T-helper 17 cell (primary cell): ENCODE measurements at places on chromosomes 4 and X.

GRCh38 chrX:23271026-23271425 is 63.6 kb upstream of the PTCHD1 start:
- no peak for DNase-seq

DNA sequence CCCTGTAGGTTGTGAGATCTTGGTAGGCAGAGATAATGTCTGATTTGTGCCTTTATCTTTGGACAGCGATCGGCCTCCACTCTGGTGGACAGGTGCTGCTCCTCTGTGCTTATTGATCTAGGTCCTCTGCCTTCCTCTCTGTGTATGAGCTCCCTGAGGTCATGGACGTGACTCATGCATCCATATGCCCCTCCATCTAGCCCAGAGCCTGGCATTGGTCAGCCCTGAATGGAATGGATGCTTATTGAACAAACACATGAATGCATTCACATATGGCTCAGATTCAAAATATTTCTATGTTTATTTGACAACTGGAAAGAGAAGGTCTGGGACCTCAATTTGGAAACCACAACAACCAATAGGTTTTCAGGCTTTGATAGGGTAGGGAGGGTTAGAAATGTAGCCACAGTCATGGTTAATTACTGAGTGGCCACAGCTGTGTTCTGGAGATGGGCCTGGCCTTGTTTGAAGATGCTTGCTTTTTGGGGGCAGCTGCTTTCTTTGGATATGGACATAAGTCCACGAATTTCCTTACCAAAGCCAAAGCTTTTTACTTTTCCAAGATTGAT is 76.2 kb downstream of the SEL1L3 start:
- DNase-seq = no peak

GRCh38 chr4:145614233-145614610 is 5.0 kb upstream of the MMAA start:
- no peak for DNase-seq

DNA sequence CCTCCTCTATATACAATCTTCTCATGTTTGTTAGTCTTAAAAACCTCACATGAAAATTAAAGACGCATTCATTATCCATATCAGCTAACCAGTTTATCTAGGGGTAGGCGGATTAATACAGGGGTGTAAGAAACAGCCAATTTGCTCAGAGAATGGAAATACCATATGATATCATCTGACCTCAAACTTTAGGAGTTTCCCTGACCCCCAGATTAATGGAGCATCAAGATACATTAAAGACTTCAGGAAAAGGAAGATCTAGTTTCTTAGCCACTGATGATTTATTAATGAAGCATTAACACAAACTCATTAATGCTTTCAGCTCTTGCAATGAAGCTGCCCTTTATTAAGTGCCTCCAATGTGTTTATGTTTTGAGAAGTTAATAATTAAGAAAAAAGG is 67.5 kb downstream of the CAMK2D start:
- DNase-seq = no peak

GRCh38 chrX:112798736-112799135 is 41.9 kb downstream of the AMOT start:
- DNase-seq = no peak

GRCh38 chr4:75432683-75433082 is 81.5 kb downstream of the RCHY1 start:
- no peak for DNase-seq

DNA sequence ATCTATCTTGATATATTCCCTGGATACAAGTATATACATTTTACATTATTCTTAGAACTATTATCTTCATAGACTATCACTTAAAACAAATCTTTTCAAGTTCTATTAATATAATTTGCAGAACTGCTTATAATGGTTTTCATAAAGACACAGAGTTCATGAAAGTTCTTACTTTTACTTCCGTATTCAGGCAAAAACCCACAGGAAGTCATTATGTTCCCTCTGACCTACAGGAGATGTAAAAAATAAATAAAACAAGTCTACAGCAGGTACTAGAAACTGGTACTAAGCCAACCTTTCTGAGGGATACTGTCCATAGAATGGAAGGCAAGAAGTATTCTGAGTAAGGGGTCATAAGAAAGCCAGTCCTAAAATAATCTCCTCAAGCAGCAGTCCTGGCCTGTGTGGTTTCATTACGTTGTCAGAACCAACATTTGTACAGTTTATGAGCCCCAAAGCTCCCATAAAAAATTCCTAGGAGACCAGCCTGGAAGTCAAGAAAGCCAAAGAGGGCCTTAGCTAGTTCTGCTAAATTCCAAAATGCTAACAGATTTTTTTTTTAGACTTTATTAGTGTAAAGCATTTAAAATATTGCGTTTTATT is 68.6 kb downstream of the CAMK2D start:
- DNase-seq = no peak

DNA sequence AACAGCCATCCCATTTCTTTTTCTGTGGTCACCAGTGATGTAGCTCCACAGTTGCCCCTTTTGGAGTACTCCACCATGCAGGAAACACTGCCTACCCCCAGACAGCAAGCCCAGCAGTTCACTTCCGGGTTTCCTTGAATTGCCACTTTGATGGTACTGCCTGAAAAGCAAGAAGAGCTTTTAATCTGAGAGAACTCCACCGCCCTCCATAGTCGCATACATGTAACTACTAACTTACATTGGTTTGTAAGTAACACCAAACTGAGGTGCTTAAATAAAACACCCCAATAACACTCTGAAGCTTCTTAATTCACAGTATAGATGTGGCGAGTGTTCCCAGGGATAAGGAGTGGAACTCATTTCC is 53.6 kb upstream of the HPSE start:
- DNase-seq = no peak

DNA sequence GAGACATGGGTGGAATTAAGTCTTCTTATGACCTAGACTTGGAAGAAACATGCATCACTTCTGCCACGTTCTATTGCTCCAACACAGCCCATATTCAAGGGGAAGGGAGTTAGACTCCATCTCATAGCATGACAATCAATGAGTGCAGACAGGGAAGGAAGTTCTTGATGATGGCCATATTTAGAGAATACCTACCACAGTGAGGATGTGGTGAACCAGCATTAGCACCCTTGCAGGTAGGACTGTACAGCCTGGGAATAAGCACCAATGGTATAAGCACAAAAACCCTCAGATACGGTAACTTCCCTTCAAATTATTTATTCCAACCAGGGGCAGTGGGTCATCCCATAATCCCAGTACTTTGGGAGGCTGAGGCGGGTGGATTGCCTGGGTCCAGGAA is 29.8 kb downstream of the PAGE2 start:
- no peak for DNase-seq

- no peak for DNase-seq
These were observed 13.2 kb upstream of the CCSER1 start for GRCh38 chr4:90113881-90114457.

DNA sequence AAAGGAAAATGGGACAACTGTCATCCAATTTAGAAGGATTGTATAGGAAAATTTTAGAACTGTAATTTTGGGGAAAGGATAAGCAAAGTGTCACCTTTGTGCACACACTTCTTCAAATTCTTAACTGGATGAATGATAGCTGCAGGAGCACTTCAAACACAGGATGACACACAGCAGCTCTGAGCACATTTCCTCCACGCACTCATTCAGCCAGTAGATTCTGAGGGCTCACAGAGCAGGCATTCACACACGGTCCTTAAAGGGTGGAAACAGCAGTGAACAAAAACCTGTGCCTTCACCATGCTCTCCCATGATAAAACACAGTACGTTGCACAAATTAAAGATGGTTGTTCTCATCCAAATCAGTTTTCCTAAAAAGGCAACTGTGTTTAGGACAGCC is 38.5 kb upstream of the KLF3 start:
- no peak for DNase-seq

DNA sequence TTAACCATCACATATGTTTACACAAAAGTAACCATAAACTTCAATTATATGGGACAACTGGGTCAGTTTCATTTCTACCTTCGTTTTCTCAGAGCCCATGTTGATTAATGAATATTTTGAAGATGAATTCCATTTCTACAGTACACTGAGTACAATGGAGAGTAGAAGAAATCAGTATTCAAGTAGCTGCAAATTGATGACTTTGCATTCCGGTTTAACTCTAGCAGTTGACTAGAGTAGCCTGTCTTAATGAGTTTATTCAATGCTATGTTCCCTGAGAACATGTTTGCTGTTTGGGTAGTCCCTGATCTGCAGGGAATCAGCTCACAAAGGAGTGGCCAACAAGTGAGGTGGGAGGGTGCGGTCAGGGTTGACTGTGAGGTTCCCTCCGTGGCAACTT is 168.3 kb downstream of the TRIML1 start:
- DNase-seq = no peak

- DNase-seq = no peak
These were observed 93.2 kb downstream of the IL1RAPL2 start for GRCh38 chrX:104659005-104659744.

DNA sequence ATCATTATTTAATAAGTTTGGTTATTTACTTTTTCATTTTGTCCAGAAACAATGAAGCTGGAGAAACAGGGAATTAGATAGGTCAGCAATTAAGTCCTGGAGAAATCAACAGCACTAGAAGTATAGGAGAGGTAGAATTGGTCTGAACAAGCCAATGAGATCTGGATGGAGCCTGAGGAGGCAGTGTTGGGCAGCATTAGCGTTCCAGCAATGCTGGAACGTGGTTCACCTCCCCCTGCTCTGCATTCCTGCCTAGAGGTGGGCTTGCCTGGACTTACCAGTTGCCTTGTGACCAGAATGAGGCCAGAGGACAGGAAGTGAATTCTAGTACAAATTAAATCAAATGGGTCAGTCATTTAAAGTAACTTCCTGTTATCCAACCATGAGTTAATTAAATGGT is 4.6 kb downstream of the RASSF6 start:
- DNase-seq = no peak

- DNase-seq = no peak
These were observed 219.8 kb downstream of the MAML3 start for GRCh38 chr4:139934057-139934707.

DNA sequence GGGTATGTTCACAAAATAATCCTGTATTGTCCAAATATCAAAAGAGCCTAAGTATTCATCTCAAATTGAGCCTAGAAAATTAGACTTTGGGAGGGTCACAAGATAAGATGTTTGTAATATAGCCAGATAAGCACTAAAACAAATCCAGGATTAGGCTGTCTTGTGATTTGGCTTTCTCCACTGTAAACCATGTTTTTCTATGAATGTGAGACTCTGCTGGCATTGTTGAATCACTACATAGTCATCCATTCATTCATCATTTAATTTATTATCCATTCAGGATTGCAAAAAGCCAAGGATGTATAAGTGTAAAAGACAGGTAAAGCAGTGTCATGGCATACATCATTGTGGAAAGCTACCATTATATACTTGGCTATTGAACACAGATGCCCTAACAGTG is 148.0 kb downstream of the GRID2 start:
- no peak for DNase-seq

- no peak for DNase-seq
These were observed 241.3 kb downstream of the C4orf33 start for GRCh38 chr4:129337228-129337620.

GRCh38 chr4:184752496-184753275 is 18.8 kb upstream of the CENPU start:
- no peak for DNase-seq

GRCh38 chr4:20761382-20761781 is 61.1 kb downstream of the PACRGL start:
- DNase-seq = no peak

GRCh38 chr4:6556263-6556662 is 18.7 kb upstream of the MAN2B2 start:
- DNase-seq = no peak

DNA sequence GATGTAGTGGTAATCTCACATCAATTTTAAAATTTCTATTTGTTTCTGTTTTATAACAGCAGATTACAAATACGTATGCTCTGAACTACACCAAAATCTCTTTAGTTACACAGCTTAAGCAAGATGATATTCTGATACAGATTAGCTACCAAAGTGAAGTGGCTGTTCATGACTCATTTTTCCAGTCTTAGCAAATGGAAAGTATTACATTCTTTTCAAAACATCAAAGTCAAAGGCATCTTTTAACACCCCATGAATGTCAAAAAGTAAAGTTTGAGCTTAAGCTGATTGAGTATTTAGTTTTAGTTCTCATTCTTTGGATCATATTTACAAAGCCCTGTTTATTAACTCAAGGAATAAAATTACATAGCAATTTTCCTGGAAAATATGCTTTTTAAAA is 6.6 kb upstream of the HPGDS start:
- DNase-seq = no peak

- DNase-seq = no peak
These were observed 92.0 kb upstream of the CBR4 start for GRCh38 chr4:169102026-169102425.

DNA sequence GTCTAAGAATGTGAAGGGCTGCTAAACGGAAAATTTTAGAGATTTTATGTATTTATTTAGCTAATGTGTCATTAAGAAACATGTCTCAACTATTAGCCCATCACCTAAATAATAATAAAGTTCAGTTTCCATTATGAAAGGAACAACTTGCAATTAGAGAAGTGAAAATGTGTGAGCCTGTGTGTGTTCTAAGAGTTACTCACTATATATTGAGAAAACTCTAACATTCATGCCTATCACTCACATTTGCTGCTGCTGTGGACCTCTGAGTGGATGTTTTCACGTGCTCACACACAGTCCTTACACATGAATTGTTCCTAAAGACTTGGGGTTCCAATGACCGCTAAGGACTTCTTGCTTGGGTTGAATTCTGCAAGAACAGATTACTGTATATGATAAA is 364.0 kb downstream of the TMA16 start:
- no peak for DNase-seq

DNA sequence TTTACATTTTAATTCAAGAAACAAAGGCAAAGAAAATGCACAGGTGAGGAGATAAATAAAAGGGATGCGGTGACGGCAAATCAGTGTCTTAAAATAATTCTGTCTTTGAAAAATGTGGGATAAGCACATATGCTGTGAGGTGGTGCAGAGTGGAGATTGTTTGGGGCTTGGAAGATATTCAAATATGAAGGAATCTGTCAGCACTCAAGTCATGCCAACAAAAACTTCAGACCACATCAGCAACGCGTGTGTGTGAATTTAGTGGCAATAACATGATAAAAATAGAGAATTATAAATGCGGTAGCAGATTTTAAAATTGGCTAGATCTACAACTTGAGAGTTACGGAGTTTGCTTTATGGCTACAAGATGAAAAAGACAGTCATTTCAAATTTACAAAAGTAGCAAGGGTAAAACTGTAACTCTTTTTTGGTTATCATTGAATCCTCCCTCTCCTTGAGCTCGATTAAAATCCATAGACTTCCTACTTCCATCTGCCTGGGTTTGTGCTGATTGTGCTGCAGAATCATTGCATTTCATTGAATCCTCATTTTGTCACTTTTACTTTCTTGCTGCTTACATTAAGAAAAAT is 71.5 kb upstream of the VCX2 start:
- no peak for DNase-seq

DNA sequence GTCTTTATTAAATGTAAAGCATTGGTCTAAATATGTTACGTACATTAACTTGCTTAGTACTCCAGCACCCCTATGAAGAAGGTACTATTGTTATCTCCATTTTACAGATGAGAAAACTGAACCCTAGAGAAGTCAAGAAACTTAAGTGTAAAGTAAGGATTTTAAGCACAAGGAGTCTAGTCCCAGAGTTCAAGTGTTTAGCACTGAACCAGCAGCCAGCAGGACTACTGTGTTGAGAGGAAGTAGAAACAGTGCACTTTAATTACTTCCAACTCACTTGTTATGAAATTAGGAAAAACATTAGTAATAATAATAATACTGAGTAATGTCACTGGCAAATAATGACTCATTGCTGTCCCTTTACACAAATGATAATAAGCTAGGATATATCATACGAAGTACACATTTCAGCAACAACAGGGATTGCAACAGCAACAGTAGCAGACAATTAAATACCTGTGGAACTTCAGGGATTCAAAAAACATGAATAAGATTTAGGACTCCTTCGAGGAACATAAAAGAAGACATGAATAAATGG is 548.1 kb upstream of the HS3ST1 start:
- DNase-seq = no peak
